ENCODE measurements at places on chromosomes 6 and 20. TPM values are rescaled to one million over a fixed set of nuclear protein-coding genes. Genes with fewer than 3 reads are reported as not detected.

DBNDD2 gene
- 50.9 TPM for total RNA-seq

- DNase-seq: no peak
Measured at GRCh38 chr6:99501762-99502161, 13.5 kb downstream of the USP45 start.

- no peak for DNase-seq
Measured at GRCh38 chr20:63580796-63581461, 6.9 kb upstream of the HELZ2 start.

DNA sequence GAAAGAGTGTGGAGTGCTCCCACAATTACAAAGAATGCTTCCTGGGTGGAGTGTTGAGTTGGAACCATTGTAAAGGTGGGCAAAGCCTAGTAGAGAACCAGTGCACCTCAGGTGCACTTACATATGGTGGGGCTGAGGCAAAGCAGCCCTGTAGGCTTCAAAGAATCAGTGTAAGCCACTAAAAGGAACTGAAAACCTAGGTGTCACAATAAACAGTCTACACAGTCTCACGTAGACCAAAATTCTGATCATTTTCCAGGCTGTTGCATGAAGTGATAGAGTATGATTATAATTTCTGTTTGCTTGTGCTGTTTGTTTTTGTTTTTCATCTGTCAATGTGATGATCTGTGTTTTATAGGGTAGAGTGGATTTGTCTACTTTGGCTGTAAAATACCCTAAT is 2.8 kb downstream of the ABT1 start:
- DNase-seq: no peak

DNA sequence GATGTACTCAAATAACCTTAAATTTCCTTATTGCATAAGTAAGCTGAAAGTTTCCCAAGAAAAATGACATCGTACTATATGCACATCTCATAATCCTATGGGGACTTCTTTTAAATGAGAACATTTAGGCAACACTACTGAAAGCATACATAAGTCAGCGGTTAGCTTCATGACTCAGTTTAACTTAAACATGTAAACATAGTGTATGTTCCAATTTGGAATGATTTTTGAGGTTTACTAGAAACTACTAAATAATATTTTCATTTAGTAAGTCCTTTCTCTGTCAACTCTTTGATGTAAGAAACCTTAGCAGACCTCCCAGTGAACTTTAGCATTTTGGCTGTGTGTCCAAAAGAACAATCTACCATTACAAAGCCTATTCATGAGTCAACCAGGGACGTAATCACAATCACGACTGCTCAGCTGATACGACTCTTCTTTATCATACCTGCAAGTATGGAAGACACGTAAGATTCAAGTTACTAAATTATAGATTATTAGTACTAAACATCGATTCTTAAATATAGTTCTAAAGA is 19.3 kb downstream of the HIVEP2 start:
- no peak for DNase-seq

MLIP gene
- not detected for total RNA-seq

PGBD1 gene
- 2.3 TPM for total RNA-seq

C20orf144 gene
- total RNA-seq: 0.23 TPM

DNA sequence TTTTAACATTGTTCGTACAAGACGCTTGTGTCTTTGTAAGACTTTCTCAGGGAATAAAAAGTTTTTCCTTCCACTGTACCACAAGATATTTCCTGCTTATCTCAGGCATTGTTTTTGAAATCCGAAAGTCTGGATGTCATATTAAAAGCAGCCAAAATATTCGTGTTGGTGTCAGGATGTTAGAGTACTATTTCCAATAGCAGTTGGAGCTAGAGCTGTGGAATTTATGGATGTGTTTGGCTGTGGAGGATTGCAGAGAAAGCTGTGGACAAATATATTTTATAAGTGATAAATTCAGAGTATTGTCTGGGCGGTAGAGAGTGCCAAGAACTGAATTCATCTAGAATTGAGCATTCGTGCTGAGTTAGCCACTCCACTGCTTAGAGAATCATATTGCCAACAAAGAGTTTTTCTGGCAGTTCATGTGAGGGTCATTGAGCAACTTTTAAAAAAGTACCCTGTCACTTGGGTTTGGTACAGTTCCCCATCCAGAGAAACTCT is 57.7 kb downstream of the ZDHHC14 start:
- no peak for DNase-seq

DNA sequence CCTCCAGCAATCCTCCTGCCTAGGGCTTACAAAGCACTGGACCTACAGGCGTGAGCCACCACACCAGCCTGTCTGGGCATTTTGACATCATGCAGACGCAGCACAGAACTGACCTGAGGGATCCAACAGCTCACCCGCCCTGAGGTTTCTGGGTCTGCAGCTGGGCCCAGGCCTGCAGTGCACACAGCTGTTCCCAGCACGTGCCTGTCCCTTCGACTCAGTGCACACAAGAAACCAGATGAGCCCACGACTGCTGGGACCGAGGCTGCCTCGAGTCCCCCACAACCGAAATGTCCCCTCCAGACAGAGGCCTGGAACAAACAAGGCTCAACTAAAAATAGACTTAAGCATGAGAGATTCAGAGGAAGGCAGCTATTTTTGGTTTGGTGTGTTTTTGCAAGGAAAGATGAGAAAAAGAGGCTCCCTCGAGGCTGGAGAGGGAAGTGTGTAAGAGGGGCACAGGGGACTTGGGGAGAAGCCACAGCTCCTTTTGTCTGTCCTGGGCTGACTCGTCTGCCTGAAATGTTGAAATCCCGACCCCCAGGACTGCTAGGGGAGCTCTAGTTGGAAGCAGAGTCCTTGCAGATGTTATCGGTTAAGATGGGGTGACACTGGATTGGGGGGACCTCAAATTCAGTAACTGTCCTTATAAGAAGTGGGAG is 66.3 kb downstream of the YTHDF1 start:
- DNase-seq: no peak

- DNase-seq: no peak
Measured at GRCh38 chr6:14641423-14642135, 524.0 kb downstream of the CD83 start.

CAP2 gene
- total RNA-seq: not detected

- DNase-seq: no peak
Measured at GRCh38 chr6:116402108-116402937, 31.6 kb downstream of the DSE start.

NKX2-2 gene
- not detected for total RNA-seq

- no peak for DNase-seq
Measured at GRCh38 chr20:46215913-46216707, 92.2 kb downstream of the CDH22 start.

- DNase-seq: peak; percentile 79
Measured at GRCh38 chr6:32970413-32971241, 2.2 kb downstream of the BRD2 start.

DNA sequence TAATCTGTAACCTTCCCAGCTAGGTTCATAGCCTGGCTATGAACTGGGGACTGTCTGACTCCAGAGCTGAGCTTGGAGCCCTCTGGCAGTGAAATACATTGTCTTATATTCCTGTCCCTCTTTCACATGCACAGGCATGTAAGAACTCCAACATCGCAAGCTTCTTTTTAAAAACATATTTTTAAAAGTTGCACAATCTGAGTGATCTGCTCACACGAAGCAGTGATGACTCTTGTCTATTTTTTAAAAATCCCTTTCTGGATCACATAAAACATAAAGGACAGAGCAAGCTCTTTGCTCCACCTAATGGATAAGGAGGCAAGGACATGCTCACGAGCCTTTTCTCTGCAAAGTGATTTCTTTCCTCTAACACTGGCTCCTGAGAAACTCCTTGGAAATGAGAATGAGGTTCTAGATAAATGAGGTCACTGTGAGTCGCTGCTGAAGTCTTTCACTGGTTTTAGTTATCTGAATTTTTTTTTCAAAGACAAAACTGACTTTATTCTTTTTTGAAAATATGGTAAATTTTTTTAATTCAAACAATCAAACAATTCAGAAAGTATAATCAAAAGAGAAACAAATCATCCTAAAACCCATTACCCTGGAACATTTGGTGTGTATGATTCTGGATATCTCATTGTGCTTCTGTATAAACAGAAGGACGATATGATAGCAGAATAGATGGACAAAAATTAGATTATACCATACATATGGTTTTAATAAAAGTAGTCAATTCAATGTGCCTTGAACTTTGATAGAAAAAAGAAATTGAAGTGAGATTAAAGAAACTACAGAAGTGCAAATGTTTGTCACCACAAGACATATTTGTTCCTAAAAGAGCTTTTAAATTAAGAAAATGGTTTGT is 30.8 kb downstream of the IL20RA start:
- no peak for DNase-seq

- no peak for DNase-seq
Measured at GRCh38 chr20:49615401-49616153, 47.6 kb upstream of the PTGIS start.

- DNase-seq: no peak
Measured at GRCh38 chr6:46863791-46864190, 57.9 kb downstream of the ADGRF5 start.

SYNDIG1 gene
- not detected for total RNA-seq

DNA sequence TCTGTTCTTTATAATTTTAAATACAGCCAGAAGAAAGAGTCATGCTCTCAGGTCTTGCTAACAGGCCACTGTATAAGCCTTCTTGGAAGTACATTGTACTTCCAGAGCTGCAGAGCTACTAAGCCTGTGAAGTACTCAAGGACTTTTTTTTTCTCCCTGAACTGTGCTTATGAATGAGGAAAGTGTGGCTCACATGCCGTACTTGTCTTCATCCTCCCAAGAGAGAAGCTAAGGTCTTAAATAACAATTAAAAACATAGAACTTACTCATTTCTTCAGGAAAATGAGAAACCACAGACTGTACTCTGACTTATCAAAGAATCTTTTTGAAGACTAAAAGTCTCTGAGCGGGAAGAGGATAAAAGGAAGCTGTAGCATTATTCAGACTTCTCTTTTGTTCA is 218.3 kb downstream of the HTR1B start:
- no peak for DNase-seq

- no peak for DNase-seq
Measured at GRCh38 chr6:136654086-136654485, 103.9 kb upstream of the MAP7 start.

- no peak for DNase-seq
Measured at GRCh38 chr6:130367767-130368166, 1.9 kb downstream of the TMEM200A start.

DNA sequence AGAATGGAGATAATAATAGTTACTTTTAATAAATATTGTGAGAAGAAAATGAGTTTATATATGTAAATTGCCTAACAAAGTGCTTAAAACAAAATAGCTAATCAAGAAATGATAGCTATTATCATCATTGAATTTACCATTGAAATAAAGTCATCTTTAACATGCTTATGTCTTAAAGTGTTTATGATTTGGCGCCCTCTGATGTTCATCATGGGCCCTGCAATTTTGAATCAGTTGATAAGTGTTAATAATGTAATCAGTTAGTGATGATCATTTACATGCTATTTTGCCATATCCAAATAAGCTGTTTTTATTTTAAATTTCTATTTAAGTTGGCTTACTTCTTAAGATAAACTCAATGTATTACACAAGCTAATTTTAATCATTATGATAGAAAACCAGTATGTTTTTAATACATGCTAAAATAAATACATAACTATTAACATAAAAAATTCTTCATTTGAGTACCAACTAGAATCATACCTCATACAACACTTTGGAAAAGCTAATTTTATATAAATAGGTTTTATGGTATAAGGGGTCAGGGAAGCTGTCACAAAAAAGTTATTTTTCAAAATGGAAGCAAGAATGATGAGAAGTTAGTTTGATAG is 39.2 kb upstream of the TPD52L1 start:
- DNase-seq: no peak

PSMB8 gene
- 334 TPM for total RNA-seq

DNA sequence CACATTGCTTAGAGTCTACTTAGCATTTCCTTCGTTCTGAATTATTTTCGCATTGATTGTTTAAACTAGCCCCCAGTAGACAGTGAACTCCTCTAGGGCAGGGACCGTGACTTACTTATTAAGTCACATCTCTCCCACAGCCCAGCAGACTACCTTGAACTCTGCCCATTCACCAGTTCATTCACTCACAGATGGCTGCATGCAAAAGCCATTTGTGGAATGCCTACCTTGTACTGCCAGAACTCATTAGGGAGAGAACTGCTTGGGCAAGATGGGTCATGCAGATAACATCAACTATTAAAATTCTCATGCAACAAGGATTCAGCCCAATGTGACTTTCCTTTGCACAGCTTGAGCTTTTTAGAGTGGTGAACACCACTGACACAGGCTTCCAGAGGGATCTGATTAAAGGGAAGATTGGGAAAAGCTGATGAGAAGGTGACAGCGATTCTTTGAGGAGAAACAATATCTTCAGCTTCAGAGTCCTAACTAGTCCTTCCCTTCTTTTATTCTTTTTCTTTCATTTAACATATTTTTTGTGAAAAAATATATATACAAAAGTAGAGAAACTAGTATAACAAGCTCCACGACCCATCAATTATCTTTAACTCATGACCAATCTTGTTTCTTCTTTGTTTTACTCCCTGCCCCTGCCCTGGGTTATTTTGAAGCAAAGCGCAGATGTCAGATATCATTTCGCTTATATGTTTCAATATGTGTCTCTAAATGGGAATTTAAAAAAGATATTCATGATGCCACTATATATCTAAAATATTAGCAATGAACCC is 273.9 kb downstream of the CDC5L start:
- no peak for DNase-seq

GRCh38 chr20:5141615-5142014 is 14.8 kb downstream of the CDS2 start:
- DNase-seq: no peak

GRCh38 chr6:31379850-31380249 is 22.9 kb upstream of the HLA-B start:
- no peak for DNase-seq

DNA sequence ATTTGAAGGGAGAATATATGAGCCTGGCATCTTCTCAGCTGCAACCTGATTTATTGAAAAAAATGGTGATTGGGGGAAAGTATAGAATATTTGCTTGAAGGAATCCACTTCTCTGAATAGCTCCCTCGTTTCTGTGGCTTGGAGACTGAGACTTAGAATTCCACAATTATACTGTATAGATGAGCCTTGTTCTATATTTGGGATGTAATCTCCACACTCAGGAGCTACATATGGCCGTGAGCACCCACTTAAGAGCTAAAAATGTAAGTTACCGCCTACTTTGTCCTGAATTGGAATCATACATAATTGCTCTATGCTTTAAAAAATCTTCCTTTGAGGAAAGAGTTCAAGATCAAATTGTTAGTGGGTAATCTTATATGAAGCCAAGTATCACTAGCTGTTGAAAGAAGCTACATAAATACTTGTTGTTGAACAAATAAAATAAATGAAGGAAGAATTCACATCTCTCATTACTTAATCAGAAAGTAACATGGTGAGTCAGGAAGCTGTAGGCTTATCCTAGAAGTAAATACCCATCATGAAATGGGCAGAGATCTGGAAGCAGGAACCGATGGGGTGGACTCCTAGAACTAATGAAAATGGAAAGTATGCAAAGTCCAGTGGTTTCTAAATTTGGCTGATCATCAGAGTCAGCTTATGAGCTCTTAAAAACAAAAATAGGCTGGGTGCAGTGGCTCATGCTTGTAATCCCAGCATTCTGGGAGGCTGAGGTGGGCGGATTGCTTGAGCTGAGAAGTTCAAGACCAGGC is 254.3 kb downstream of the SOX4 start:
- no peak for DNase-seq

TGM6 gene
- total RNA-seq: not detected

DZANK1 gene
- total RNA-seq: 2.4 TPM

All from activated naive CD4-positive, alpha-beta T cell treated with anti-CD3 and anti-CD28 coated beads, Interleukin-2, amount 50 U/mL, for 72 hours (primary cell).